GM13977 (cell line): ENCODE measurements at places on chromosomes 12 and 14.

DNA sequence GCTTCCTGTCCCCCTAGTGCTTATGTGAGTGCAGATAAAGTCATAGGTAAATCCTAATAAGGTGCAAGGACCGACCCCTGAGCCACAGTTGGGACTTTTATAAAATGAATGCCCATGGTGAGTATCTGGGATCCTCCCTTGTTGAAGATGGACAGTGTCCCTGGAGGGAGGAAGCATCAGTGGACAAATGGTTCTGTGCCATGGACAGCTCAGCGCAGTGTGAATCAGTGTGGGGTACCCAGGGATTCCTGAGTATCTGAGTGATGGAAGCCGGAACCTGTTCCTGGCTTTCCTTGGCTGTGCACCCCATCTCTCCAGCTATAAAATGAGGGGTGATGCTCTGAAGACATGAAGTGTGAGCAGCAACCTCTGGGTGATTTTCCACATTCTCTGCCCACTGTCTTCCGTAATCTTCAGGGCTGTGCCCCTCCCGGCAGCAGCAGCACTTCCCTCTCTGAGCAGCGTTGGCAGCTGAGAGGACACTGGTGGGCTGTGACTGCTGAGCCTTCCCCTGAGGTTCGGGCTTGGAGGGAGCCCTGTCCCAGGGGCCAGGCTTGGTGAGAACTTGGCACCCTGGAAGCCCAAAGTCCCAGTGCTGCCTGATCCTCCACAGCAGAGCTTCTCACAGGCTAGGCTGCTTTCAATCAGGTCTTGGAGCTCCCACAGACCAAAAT lies 25.0 kb downstream of the VCPKMT start:
- DNase-seq: no peak

DNA sequence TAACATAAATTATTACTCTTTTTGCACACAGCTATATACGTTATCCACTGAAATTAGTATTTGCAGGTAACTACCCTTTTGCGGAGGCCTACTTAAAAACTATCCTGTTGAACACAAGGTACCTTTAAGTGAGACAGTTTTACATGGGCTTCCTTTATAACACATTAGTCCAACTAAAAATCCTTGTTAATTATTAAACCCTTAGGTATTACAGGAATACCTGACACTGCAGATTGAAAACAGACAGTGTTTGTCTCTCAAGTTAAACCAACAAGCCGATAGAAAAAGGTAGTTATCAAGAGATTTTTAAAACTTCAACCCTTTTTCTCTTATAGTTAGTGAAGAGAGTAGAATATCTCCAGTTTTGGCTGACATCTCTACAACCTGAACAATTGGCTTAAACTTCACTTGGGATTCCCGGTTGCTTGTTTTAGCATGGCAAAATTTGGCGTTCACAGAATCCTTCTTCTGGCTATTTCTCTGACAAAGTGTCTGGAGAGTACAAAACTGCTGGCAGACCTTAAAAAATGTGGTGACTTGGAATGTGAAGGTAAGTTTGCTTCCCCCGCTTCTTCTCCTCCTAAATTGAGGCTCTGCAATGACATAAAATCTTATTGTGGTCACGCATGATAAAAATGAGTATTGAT lies at the start of gene MIA2:
MIA2 (plus strand) TSS at position 236 of the 647 bp plus-strand sequence; CDS start at position 436, 200 bp downstream.
- no peak for DNase-seq

DNA sequence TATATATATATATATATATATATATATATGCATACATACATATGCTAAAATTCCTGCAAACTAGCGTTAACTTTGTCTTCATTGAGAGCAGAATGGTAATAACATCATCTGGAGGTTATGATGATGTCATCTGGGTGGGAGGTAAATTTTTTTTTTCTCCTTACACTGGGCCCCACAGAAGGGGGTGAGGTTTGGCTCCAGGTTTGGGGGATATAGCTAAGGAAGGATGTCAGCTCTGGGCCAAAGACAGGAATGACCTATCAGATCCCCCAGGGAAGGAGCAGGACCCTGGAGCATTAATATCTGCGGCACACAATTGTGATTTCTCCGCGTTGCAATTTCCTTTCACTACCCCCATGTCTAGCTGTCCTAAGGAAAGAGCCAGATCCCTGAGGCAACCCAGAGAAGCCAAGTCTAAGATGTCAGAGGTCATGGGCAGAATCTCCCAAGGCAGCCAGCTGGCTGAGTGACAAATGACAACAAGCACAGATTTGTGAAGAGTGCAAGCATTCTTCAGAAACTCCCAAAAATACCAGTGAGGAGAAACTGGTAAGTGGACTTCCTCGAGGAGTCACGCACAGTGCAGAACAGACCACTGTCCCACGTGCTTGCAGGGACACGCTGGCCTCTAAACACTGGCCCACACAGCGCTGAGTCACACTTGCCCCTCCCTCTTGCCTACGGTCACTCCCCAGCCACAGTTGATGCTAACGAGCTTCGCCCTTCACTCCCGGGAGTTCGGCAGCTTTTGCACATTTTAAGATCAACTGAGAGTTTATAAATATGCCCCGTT lies 9.9 kb downstream of the UBC start:
- no peak for DNase-seq

DNA sequence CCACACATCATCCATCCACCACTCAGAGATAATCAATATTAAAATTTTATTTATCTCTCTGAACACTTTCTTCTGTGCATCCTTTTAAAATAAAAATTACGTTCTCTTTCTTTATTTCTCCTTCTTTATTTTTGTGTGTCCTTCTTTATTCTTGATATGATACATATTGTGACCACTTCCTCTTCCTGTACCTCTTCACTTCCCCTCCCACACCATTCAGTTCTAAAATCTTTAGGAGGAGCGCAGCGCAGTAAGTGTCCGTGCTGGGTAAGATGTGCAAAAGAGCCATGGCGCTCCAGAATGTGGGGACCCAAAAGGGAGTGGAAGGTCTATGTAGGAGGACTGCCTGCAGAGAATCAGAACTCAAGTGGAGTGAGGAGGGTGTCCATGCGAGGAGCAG lies 256.7 kb downstream of the ITPR2 start:
- DNase-seq: no peak

- DNase-seq: no peak
Measured at GRCh38 chr14:51119411-51120051, 24.6 kb upstream of the TRIM9 start.

GRCh38 chr12:92123780-92124688 lies 21.6 kb downstream of the BTG1 start:
- no peak for DNase-seq

- no peak for DNase-seq
Measured at GRCh38 chr12:508145-508544, 48.4 kb downstream of the B4GALNT3 start.

- no peak for DNase-seq
Measured at GRCh38 chr12:65470256-65470655, 191.8 kb downstream of the MSRB3 start.

DNA sequence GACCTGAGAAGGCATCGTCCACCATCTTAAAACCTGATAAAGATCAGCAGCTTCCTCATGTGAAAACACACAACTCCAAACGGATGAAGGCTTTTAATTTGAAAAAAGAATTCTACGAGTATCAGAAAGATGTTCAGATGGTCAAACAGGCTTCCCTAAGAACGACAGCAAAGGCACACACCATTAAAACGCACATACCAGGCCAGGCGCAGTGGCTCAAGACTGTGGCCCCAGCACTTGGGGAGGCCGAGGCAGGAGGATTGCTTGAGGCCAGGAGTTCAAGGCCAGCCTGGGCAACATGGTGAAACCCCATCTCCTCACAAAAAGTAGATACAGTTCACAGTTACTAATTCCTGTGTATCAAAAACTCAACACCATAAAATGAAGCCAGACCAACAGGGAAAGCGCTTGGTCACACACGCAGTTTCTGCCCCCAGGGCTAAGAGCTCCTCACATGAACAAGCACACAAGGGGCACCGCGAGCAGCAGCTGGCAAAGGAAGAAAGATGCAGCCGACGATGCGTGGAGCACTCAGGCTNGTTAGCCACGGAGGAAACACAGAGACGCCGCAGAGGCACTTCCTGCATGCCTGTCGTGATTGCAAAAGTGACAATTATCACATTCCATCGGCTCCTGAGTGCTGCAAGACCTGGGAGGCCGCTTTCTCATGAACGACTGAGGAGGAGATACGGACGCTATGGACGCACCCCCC lies 78.0 kb downstream of the NOC4L start:
- no peak for DNase-seq

GRCh38 chr12:113065126-113066007 lies 8.8 kb downstream of the DTX1 start:
- no peak for DNase-seq

DNA sequence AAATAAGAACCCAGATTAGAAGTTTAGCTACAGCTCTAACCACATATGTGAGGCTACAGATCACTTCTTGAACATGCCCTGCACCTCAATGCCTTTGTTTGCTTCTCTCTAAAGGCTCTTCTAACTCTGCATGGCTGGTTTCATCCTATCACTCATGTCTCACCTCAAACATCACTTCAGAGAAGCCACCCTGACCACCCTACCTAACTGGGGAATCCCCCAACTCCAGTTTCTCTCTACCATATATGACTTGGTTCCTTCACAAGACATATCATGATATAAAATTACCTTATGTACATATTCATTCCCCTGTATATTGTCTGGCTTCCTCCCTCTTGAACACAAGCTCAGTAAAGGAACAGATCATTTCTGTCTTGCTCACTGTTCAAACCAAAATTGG lies 250.2 kb upstream of the GRIP1 start:
- DNase-seq: peak; percentile 7

DNA sequence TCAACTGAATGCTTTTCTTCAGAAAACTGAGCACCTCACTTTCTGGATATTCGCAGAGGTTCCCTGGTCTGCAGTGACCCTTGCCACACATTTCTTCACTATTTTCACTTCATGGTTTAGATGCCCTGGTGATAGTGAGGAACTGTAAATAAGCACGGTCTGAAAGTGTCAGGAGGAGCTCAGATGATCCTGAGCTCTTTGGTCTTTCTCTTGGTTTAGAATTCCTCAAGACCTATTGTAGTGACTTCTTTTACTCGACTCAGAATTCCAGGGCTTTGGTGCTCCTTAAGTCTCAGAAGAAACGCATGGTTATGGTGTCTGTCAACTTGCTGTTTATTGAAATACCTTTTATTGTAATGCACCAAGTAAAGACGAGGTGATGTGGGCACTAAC lies 84.0 kb downstream of the SAMD4A start:
- no peak for DNase-seq

- no peak for DNase-seq
Measured at GRCh38 chr12:95266254-95266653, 48.6 kb downstream of the VEZT start.

- no peak for DNase-seq
Measured at GRCh38 chr14:49895480-49895879, 2.6 kb downstream of the ARF6 start.

- no peak for DNase-seq
Measured at GRCh38 chr14:55927028-55927427, 191.2 kb upstream of the PELI2 start.

- DNase-seq: no peak
Measured at GRCh38 chr14:100051543-100051942, 13.7 kb upstream of the EVL start.

- peak; percentile 49 for DNase-seq
Measured at GRCh38 chr12:130966443-130967030, 12.8 kb downstream of the ADGRD1 start.

DNA sequence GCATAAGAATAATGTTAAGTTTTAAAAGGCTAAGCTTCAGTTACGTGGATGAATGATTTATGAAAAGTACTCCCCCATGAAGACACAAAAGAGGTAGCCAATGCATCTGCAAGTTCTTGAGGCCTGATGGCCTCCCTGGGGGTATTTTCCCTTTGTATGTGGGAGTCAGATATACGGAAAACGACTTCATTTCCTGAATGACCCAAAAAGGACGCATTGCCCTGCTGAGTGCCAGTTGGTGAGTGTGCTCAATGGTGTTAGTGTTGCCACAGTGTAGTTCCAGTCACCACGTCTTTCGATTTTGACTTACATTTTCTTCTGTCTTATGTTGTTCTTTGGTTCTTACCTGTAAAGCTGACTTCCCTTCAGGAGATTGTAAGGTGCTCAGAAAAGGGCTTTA lies 8.0 kb downstream of the ETV6 start:
- DNase-seq: no peak

DNA sequence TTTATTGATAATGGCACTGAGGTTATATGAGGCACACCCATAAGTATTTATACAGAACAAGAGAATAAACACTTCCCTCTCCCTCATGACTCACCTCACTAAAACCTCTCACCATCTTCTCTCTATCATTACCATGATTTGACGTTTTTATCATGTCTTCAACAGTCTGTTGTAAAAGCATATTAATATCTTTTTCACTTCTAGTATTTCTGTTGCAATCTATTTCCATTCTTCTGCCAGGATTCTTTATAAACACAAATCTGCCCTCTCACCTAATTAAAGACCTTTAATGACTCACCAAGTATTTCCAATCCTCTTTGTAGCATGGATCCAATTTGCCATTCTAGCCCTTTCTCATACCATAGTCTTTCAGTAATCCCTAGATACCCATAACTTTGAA lies 527.7 kb downstream of the SLC16A7 start:
- no peak for DNase-seq

- DNase-seq: no peak
Measured at GRCh38 chr12:227286-227915, 13.4 kb upstream of the SLC6A12 start.

DNA sequence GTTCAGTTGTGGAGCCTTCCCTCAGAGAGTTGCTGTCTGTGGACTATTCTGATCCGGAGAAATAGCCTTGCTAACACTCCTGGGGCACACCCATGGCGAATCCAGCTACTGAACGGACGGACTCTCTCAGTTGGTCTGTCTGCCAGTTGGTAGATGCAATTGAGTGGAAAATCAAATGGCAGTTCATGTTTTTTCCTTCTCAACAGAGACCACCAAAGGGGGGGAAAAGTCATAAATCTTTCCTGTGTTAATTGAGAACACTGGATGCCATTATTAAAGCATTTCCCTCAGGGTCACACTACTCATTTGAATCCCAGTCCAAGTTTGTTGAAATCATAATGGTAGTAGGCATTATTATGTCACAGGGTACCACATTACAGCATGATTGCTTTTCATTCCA lies 354.3 kb upstream of the FAR2 start:
- DNase-seq: no peak

- peak; percentile 33 for DNase-seq
Measured at GRCh38 chr12:102776041-102776440, 141.0 kb downstream of the PAH start.

- DNase-seq: no peak
Measured at GRCh38 chr14:46840944-46841720, 189.6 kb upstream of the RPL10L start.

DNA sequence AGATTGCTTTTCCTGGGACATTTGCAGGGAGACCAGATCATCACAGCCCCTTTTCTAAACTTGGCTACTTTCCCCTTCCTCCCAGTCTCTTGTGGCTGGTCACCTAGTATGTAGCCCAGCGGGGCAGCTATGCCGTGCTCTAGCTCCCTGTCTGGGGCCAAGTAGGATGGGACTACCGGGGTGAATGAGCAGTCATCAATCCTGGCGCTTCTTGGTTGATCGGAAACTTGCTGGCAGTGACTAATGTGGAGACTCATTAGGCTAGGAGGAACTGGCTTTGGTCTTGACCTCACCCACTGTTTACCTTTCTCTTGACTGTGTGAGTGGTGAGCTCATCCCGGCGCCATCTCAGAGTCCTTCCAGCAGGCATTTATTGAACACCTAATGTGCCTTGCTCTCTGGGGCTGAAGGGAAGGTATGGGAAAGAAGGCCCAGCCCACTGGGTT lies 15.9 kb downstream of the PLEKHG3 start:
- DNase-seq: no peak
